Activated T-cell treated with anti-CD3 and anti-CD28 coated beads for 48 hours (primary cell): ENCODE measurements at places on chromosomes 7 and 10.

GRCh38 chr7:40544871-40545303 is 410.1 kb downstream of the SUGCT start:
- no peak for DNase-seq

DNA sequence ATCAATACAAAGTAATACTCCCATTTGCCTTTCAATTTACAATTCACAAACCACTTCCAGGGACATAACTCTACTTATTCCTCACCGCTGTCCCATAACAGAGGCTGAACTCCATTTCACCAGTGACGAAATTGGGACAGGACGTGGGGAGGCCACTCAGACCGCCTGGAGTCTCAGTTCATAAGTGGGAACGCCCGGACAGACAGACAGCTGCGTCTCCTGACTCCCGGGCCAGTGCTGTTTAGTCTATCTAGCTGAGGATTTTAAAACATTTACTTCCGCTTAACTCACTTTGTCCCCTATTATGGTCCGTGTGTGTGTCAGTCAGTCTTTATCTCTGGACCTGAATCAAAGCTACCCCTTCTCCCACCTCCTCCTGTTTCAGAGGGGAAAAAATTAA is 67.4 kb upstream of the ZNF438 start:
- no peak for DNase-seq

GRCh38 chr10:74949843-74950765 is 123.7 kb downstream of the KAT6B start:
- DNase-seq = no peak

- DNase-seq = no peak
Observed at GRCh38 chr7:157297185-157297584, 39.6 kb upstream of the DNAJB6 start.

DNA sequence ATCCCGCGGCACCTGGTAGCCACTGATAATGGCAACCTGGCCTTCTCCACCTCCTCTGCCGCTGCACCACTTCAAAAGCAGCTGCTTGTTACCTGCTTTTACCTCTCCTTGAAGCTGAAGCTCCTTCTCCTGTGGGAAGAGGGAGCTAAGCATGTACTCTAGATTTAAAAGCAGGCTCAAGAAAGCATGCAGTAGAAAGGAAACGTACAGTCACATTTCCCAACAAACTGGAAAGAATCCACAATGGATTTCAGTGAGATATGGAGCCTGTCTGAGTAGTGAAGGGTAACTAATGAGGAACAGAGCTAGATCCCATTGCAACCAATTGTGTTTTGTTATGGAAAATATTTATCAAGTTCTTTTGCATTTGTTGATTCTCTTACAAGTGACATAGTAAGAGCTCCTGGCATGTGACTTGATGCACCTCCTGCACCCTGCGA is 457.4 kb upstream of the GALNT17 start:
- DNase-seq = no peak

GRCh38 chr10:95485056-95485844 is 75.9 kb downstream of the SORBS1 start:
- no peak for DNase-seq

GRCh38 chr10:97844678-97845077 is 5.0 kb upstream of the GOLGA7B start:
- DNase-seq = no peak

- no peak for DNase-seq
Observed at GRCh38 chr7:140197218-140197890, 20.6 kb upstream of the KDM7A start.

DNA sequence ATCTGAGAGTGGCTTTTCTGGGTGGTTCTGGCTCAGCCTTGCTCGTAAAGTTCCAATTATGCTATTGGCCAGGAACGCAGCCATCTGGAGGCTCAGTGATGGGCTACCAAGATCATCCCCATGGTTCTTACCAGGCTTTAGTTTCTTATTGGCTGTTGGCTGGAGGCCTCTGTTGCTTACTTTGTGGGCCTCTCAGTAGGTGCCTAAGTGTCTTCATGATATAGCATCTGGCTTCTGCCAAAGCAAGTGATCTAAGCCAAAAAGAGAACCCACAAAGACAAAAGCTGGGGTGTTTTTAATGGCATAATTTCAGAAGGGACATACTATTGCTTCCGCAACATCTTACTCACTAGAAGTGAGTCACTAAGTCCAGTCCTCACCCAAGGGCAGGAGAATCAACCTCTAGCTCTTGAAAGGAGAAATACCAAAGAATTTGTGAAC is 132.0 kb upstream of the MDFIC start:
- no peak for DNase-seq

- DNase-seq = no peak
Observed at GRCh38 chr7:27586825-27587224, 75.9 kb downstream of the HIBADH start.

GRCh38 chr10:128884496-128885072 is 582.5 kb upstream of the MGMT start:
- no peak for DNase-seq

DNA sequence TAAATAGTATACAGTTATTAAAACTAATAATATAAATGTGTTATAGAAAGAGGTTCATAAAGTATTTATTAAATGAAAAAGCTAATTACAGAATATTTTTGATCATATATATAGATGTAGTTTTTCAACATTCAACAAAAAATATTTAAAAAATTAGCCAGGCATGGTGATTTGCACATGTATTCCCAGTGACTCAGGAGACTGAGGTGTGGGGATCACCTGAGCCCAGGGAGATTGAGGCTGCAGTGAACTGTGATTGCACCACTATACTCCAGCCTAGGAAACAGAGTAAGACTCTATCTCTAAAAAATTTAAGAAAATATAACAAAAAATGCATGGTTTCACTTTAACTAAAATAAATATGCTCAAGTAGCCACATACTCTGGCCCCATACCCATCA is 118.0 kb upstream of the SEMA3C start:
- DNase-seq = no peak

- DNase-seq = no peak
Observed at GRCh38 chr7:5578495-5578894, 154.9 kb upstream of the TNRC18 start.

GRCh38 chr7:55299273-55299967 is 65.7 kb upstream of the LANCL2 start:
- no peak for DNase-seq

DNA sequence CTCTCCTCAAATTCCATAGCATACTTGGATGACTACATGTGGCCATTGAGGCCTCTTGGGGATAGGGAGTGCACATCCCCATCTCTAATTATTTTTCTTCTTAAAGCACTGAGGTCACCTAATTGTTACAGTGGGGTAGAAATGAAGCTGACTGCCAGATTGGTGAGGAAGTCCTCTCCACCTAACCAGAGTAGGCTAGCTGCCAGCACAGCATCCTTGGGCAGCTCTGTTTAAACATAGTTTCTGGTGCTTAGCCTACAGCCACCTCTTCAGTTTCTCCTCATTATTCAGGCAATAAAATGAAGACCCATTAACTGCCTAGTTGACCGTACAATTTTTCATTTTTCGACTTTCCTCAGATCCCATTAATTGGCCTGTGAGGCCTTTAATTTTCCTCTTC is 104.6 kb downstream of the MLLT10 start:
- DNase-seq = no peak

GRCh38 chr7:107958764-107959526 is 44.0 kb downstream of the LAMB1 start:
- no peak for DNase-seq

- DNase-seq = no peak
Observed at GRCh38 chr7:17095931-17096330, 202.5 kb upstream of the AHR start.

DNA sequence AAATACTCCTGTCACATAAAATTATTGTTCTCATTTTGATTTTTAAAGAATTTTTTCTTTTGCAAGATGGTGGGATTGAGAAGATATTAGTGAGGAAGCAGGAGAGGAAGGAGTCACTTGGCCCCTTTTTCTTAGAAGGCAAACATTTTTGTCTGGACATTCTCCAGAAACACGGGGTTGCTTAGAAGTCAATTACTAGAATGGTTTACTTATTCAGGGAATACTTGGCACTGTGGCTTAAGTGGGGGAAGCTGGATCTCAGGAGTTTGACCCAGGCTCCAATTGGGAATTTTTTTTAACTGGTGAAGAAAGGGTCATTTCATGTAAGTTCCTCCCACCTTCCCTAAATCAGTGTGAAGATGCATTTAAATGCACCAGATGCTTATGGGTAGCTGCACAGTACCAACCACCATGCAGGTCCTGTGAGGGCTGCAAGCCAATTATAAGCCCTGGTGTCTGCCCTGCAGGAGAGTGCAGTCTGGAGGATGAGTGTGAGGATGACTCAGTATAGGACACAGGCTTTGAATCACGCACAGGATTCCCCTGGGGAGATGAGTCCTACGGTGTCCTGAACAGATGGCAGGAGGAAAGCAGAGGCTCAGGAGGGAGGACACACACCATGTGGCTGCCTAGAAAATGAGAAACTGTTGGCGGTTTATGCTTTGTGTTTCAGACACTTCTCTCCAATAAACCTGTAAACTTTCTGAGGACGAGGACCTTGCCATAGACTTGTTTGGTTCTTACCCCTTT is 299.1 kb downstream of the PLXNA4 start:
- DNase-seq = no peak

DNA sequence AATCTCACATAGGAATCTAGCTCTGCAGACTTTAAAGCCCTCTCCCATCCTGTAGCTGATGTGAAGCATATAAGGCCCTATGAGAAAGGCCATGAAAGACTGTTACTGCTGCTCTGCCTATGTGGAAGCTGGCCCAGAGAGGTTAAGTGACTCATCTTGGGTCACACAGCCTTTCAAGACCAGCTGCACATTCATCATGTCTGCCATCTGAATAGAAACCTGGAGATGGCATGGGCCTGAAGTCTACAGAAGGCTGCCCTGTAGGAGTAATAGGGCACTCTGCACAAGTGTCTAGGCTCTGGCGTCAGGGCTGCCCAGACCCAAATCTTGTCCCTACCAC is 59.4 kb upstream of the COL13A1 start:
- no peak for DNase-seq

- no peak for DNase-seq
Observed at GRCh38 chr7:129006636-129007414, 48.1 kb downstream of the TNPO3 start.

GRCh38 chr7:41188163-41189130 is 514.4 kb downstream of the INHBA start:
- no peak for DNase-seq

DNA sequence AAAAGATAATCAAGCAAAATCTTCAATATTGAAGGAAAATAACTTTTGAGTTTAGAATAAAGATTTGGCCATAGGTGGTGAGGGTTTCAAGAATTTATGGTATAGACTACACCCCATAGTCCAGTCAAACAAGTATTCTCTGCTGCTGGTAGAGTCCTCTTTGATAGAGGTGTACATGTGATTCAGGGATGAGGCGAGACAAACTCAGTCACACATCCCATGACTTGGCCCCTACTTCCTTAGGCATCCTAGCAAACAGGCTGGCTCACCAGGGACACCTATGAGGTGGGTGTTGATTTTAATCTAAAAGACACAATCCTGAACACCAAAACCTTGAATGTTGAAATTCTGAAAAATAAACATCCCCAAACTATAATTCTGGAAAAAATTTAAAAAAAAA is 78.1 kb upstream of the SLC25A13 start:
- DNase-seq = no peak

GRCh38 chr10:131070856-131071255 is 240.7 kb downstream of the TCERG1L start:
- DNase-seq = no peak

DNA sequence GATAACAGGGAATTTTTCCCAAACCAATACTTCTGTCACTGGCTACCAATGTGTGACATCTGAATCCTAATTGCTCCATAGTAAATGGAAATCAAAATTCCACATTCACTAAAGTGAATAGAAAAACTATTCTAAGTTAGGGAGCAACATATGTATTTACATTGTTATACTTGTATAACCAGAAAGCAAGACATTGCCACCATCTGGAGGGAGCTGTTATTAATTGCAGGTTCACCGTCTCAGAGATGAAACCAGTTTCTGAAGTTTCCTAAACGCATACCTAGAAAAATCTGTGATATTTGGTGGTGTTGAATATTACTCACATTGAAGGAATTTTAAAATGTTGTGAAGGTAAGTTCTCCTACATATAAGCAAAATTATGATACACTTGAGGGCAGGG is 390.1 kb downstream of the NXPH1 start:
- DNase-seq = no peak

DNA sequence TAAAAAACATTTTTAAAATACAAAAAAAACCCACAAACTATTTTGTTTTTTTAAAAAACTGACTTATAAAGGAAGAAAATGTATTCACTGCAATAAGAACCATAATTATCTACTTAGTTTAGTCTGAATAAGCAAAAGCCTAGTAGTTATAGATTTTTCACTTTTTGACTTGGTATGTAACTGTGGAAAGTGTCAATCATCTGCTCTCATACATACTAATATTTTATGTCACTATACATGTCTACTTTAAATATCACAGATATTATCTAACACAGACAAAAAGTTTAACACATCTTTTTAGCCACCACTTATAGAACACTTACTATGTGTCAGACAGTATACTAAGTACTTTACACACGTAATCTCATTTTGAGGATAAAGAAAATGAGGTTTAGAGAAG is 3.2 kb upstream of the JMJD1C start:
- no peak for DNase-seq

DNA sequence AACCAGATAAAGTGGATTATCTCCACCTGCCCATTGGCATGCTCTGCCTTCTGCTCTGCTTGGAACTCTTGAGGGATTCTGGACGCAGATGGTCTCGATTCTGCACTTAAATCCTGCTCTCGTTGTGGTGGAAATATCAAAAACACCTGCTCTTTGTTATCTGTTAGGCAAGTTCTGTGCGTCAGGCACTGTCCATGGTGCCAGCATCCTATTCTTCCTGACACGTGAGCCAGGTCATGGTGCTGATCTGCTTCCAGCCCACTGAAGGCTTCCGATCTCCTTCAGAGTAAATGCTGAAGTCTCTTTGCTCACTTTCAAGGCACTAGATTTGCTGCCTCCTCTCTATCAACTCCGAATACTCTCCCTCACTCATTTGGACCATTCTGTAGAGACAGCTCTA is 505.6 kb downstream of the HTR7 start:
- DNase-seq = no peak

GRCh38 chr7:123201901-123202300 is 2.1 kb upstream of the SLC13A1 start:
- no peak for DNase-seq

DNA sequence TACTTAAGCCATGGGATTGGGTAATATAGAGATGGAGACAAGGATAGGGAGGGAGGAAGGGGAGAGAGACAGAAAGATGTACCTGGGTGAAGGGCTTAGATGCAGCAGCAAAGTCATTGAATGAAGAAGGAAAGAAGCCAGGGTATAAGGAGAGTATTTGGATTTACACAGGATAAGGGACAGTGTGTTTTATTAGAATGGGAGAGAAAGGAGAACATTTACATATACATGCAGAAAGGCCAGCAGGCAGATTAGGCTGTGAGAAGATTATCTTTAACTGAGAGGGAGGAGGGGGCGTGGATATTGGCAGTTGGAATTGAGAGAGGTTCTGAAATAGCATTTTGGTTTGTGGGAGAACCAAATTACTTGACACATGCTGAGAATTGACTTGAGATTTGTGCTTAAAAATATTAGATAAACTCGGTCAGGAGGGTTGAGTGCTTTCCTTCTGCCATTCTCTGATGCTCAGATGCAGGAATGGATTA is 161.5 kb upstream of the ZNF804B start:
- no peak for DNase-seq
